H4 (cell line): ENCODE measurements at places on chromosomes 11 and 22. TPM values are rescaled to one million over a fixed set of nuclear protein-coding genes. Genes with fewer than 3 reads are reported as not detected.

GRCh38 chr11:1484695-1485503, 1.7 kb downstream of the MOB2 start:
- no peak for DNase-seq

DNA sequence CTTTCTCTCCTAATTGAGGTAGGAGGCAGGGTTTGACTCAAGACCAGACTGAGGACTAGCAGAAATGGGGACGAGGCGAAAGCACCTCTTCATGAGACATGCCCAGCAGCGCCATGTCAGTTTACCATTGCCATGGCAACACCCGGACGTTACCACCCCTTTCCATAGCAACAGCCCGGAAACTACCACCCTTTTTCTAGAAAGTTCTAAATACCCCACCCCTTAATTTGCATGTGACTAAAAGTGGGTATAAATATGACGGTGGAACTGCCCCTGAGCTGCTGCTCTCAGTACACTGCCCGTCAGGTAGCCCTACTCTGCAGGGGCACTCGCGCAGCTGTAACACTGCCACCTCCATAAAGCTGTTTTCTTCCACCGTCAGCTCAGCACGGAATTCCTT, 5.9 kb upstream of the RAC2 start:
- DNase-seq, result no peak

DNA sequence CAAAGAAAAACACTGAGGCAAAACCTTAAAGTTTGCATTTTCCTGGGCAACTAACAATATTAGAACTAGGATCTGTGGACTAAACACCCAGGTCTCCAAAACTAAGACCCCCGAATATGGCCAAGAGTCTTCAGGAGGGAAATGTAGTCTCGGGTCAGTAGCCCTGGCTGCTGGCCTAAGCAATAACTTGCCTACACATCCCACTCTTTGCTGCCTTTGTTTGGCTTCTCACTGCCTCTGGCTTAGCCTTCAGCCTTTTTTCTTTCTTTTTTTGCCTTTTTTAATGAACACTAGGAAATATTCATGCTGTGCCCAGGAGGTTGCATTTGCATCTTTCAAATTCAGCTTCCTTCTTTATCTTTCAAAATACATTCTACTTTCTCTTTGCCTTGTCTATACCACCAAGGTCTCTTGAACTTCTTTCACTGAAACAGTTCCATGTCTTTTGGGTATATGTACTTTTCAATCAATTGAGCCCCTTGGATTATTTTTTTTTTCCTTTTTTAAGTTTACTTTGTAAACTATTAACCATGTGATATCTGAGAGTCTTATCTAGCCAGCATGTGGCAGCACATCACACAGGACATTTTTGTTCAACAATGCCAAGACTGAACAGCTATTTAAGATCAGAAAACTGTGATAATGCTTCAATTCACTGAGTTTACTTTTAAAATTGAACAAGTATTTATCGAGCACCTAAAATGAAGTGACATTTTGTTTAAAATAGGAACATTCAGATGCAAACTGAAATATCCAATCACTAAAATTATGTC, 165.0 kb upstream of the TRPC6 start:
- DNase-seq, result no peak

DNA sequence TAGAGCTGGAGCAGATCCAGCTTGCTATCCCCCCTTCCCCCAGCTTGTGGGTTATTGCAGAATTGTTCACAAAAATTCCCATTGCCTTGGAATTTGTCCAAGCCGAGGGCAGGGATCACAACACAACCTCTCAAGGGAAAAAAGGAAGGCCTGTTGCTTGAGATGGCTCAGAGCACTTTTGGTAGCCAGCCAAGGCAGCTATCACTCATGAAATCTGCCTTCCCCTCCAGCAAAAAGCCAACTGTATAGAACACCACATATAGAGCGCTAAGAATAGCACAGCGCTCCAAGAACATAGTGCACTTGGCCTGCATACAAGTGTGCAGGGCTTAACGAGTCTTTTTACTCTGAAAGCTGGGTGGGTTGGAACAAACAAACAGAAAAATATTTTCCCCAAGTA, 46.2 kb downstream of the FAM83F start:
- DNase-seq, result peak; percentile 24

DNA sequence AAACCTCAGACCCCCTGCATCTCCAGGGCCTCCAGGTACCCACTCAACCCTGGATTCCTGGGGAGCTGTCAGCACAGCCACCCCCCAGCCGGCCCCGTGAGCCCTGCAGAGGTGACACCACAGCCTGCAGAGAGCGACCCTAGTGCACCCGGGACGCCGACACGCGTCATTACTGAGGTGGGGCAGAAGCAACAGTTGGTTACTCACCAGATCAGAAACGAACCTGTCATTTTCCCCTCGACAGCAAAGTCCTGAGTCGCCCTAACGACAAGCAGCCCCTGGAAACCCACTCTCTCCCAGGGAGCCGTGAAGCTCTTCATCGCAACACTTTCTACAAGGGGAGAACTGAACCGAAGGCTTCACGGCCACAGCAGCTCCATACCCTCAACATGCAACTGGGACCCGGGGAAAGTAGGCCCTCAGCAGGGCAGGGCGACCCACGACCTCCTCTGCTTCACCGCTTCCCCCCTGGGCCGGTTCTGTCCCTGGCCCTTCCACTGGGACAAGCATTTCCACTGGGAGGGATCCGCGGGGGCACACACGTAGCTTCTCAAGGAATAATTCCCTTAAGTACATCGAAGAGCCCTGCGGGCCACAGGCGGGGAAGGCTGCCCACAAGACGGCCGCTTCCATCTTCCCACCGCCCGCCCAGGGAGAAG, 1.6 kb downstream of the BRD1 start:
- DNase-seq, result no peak

DNA sequence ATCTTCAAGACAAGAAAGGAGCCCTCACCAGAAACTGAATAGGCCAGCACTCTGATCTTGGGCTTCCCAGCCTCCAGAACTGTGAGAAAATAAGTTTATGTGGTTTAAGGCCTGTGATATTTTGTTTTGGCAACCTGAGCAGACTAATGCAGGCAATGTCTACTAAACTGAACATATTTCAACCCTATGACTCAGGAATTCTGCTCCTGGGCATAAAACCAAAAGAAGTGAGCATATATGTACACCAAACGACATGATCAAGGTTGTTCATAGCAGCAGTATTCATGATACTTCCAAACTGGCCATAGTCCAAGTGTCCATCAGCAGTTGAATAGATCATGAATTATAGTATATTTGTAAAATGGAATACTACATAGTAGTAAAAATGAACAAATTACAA, 29.0 kb downstream of the CSNK2A3 start:
- DNase-seq, result no peak

DNA sequence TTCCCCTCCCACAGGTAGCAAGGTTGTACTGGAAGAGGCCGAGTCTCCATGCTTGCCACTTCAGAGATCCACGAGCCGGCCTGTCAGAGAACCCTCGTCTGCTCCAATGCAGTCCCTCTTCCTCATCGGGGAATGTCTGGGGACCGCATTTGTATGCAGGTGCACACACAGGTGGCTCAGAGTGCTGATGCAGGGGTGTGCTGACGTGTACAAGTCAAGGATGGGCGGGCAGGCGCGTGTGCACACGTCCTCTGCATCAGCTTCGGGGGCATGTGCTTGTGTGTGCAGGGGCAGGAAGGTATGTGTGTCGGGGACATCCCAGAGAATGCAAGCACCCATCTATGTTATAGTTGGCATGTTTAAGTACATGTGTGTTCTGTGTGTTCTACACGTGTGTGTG, 49.4 kb downstream of the ELFN2 start:
- DNase-seq, result no peak

- DNase-seq, result no peak
These were observed 23.5 kb upstream of the P2RY6 start for GRCh38 chr11:73248526-73249185.

- no peak for DNase-seq
These were observed 579 bp downstream of the PICALM start for GRCh38 chr11:86068138-86068871.

DNA sequence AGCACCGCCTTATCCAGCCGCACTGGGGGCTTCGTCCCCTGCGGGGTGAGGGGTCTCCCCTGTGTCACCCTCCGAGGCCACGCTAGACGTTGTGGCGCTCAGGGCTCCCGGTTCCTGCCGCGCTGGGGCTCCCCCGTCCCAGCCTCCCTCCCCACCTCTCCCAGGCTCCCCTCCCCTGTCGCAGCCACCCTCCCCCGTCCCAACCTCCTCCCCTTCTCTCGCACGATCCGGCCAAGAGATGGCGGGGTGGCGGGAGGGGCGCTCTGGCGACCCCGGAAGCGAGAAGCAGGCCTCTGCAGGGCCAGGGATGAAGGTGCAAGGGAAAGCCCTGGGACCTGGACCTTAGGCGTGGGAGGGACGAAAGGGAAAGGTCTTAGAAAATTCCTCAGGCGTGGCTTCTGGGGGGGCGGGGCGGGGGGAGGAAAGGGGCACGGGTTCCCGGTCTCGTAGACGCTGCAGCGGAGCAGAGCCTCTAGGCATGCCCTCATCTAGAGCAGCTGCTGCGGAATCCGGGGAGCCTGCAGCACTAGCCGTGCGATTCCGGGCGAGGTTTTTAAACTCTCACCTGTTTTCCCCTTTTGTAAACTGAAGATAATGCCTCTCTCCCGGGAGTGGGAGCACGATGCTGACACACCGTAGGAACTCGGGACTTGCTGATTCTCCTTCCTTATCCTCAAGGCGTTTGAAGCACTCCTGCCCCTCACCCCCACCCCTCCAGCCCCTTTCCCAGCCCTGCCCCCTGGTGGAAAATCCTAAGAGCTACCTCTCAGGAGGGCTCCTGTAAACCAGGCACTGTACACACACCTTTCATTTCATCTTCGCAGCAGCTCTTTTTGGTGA, 14.4 kb downstream of the KCNJ5 start:
- DNase-seq, result peak; percentile 63

PDE3B gene
- 4.8 and 6.2 TPM in 2 replicates for total RNA-seq

ELF5 gene
- not detected in 2 replicates for total RNA-seq

DUSP8 gene
- total RNA-seq, result 0.45 and 3.2 TPM in 2 replicates
